ENCODE measurements at places on chromosomes 2 and 18.
A peak's percentile ranks its signal among the peaks of the same experiment; 100 is the strongest.

DNA sequence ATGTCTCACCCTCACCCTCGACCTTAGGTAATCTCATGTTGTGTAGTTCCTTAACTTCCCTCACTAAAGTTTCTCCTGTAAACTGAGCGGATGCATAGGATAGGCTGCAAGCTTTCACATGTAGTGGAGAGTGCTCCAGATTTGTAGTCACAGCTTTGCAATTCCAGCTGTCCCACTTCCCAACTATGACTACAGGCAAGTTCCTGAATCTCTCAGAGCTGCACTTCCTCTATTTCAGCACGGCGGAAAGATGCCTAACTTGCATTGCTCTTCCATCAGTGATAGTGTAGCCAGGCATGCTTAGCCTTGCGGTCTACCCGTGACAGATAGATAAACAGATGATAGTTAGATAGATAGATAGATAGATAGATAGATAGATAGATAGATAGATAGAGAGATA, 183.1 kb upstream of the CCDC68 start:
- no peak for DNase-seq

DNA sequence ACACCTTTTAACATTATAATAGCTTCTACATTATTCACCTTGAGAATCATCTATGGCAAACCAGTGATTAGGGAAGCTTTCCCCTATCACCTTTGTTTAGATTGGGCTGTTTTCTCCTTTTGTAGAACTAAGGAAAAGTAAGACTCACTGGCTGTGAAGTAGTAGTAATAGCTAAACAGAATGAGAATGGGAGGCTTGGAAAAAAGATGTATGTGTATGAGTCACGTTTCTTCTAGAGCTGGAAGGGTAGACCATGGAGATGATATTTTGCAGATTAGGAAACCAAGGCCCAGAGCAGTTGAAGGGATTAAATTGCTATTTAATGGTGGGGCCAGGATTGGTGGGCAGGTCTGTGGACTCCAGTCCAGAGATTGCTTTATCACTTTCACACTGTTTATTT, 214.5 kb downstream of the MCFD2 start:
- no peak for DNase-seq

DNA sequence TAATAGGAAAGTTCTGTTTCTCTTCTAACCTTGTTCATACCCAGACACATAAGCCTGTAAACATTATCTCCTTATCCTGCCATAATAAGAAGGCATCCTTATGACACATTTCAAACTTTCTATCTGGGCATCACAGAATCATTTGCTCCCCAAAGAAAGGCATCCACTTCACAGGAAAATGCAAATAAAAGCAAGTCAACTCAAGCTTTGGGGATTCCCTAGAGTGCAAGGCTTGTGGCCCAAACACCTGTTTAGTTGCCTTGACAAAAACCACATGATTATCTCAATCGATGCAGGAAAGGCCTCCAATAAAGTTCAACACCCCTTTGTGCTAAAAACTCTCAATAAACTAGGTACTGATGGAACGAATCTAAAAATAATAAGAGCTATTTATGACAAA, 195.7 kb upstream of the GALNT5 start:
- DNase-seq: no peak

DNA sequence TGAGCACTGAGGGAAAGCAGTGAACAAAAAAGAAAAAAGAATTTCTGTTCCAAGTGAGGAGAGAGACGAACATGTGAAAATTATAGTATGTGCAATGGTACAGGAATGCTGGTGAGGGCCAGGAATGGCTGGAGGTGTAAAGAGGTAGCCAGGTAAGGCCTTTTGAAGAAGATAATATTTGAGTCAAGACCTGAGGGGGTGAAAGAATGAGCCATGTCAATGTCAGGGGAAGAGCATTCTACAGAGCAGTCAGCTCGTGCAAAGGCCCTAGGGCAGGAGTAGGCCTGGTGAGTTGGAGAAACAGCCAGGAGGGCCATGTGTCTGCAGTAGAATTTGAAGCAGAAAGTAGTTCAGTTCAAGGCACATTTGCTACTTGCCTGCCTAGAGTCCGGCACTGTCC, 12.4 kb upstream of the RPL31 start:
- DNase-seq: no peak

GRCh38 chr2:127993659-127994058, 34.2 kb downstream of the SAP130 start:
- no peak for DNase-seq

GRCh38 chr2:69436938-69437750, at the start of gene NFU1:
NFU1 (minus strand) TSS chr2:69437435; CDS start chr2:69437422, 13 bp downstream.
- peak; percentile 95 for DNase-seq

GRCh38 chr2:15158100-15158499, 403.0 kb downstream of the NBAS start:
- DNase-seq: peak; percentile 85

DNA sequence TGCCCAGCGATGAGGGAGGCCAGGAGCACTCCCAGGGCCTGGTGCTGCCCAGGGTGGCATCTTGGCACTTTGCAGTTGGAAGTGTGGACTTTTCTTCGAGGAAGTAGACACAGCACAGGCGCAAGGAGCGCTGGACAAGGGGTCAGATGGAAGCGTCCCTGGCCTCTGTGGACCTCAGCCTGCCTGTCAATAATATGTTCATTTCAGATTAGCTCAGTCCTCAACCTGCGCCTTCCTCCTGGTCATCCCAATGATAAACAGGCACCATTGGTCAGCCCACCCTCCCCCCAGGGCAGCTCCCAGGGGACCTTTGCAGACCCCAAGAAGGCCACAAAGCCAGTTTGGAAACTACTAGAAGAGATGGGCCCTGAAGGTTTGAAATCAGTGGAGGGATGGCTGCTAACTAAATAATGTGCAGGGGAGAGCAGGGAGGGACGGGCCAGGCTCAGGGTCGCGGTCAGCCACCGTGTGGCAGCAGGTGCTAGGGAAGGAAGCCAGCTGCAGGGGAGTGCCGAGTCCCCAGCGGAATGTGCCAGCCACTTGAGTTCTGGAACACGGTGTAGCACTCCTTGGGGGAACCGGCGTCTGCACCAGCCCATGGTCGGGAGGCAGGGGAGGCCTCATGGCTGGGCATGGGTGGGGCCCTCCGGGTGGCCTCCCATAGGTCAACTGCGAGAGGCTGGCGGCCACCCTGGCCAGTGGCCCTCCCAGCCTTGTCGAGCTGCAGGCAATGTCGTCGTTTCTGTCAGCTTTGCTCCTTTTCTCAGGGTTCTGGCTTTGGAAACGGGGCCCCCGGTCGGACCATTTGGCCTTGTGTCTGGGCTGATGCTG, 59.9 kb downstream of the ADI1 start:
- DNase-seq: peak; percentile 20

GRCh38 chr2:143284087-143284675, 155.0 kb downstream of the ARHGAP15 start:
- peak; percentile 58 for DNase-seq

DNA sequence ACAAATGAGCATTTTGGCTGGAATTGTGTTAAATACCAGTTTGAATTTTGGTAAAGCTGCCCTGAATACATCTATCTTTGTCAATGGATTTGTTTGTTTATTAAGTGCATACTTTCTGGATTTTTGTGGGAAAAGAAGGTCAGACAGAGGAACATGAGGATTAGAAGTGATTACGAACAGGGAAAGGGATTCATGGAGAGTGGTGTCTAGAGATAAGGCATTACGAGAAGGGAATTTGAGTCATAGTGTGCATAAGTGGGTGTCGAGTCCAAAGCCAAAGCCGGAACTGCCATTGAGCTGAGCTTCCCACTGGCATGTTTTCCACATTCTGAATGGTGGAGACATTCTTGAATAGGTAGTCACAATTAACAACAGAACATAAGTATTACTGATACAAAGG, 68.9 kb upstream of the EFEMP1 start:
- no peak for DNase-seq

- DNase-seq: no peak
Observed at GRCh38 chr18:47677952-47678351, 252.5 kb downstream of the SMAD2 start.

DNA sequence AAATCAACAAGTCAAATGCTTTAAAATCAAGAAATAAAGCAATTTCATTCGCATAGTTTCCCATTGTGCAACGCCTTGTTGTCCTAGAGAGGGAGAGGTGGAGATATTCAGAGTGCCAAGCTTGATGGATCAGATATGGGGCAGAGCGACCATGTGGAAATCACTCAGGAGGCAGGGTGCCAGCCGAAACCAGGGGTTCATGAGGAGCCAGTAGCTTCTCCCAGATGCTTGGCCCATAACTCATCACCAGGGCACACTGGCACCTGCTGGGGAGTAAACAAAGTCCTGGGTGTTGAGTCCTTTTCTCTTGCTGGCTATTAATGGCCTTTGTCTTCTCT, 53.0 kb upstream of the ASAP2 start:
- DNase-seq: no peak

GRCh38 chr18:47826157-47827074, 104.0 kb downstream of the SMAD2 start:
- DNase-seq: no peak

GRCh38 chr2:2698182-2699120, 367.4 kb upstream of the MYT1L start:
- DNase-seq: peak; percentile 16

DNA sequence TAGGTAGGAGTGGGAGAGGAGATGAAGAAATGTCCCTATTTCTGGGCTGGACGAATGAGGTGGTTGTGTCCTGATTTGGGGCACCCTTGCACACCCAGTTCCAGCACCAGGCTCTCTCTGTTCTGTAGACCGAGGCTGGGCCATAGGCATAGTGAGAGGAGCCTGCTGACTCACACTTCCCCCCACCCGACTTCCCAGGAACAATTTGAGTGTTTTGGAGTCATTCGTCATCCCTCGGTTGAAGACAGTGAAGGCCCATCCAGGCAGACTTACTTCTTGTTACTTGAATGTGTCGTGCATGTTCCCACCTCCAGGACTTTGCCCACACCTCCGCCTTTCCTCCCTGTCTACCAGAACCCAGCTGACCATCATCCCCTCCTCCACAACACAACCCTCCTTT, 179.1 kb downstream of the HAUS1 start:
- no peak for DNase-seq

DNA sequence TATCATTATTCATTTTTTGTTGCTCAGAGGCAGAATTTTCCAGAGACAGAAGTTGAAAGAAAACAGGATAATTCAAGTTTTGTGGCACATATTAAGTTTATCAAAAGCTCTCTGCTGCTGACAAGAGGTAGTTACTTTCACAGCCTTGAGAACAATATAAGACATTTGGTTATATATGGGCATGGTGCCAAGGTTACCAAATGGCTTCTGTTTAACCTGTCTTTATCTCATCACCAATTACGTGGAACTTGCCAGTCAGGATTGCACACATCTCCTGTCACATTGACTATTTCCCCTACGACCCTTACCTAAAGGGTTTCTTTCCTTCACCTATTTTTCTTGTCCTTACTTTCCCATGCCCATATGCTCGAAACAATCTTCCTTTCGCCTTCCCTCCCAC, 35.9 kb downstream of the KLF7 start:
- no peak for DNase-seq

DNA sequence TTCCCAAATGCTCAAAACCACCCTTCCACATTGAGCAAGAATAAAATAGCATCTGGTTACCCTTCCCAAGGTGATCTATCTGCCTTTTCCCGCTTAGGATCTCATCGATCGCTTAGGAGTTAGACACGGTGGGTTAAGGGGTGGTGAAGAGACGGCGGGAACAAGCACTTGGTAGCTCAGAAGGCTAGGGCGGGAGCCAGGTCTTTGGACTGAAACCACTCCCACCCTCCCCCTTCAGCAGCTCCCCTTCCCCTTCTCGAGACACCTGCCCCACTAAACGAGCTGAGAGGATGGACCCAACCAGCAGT, 513 bp downstream of the THOC1 start:
- peak; percentile 89 for DNase-seq

DNA sequence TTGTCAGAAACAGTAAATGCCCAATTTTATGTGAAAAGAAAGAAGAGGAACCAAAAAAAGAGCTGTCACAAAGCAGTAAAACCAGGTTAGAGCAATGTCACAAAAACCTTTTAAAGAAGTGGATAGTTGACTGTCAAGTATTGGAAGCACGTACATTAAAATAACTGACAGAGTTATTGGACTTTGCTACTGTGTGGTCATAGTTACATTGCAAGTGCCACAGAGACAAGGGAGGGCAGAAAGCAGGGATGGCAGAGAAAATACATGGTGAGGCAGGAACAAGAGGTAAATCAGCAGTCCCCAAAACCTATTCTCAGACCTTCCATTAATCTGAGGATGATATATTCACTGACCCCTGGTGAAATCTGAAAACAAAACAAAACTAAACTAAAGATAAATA, 116.3 kb downstream of the LRP1B start:
- no peak for DNase-seq

GRCh38 chr2:154133823-154134222, 262.1 kb downstream of the GALNT13 start:
- DNase-seq: no peak

- no peak for DNase-seq
Observed at GRCh38 chr18:70126832-70127231, 78.7 kb downstream of the RTTN start.

DNA sequence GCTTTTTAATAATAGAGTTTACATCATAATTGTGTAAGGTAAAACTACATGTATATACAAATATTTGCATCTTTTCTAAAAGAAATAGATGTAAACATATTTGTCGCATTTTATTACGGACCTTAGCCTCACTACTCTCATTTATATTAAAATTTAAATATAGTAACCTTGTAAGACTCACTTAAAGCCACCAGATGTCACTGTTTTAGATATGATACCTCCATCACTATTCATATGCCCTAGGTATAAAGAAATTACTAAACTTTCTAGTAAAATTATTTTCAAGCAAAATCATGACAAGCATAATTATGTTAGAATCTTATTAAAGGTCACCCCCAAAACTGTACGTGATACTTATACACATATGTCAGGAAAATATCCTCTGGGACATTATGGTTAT, 674.3 kb upstream of the REG3G start:
- DNase-seq: peak; percentile 52

DNA sequence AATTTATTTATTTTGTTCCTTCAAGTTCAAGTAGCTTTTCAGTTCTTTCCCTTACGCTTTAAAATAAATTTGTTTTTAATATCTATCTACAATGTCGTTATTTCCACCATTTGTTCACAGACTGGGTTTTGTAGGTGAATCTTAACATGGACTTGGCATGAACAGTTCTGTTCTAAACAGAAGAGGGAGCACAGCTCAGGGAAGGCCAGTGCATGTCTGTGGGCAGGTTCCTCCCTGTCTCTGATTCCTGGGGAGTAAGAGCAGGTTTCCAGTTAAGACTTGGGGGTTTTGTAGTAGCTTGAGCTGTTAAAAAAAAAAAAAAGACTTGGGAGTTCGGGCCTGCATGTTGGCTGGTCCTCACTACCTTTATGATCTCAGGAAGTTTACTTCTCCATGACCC, 11.1 kb downstream of the TTL start:
- no peak for DNase-seq

- peak; percentile 30 for DNase-seq
Observed at GRCh38 chr2:183031911-183032794, 6.1 kb downstream of the NCKAP1 start.

DNA sequence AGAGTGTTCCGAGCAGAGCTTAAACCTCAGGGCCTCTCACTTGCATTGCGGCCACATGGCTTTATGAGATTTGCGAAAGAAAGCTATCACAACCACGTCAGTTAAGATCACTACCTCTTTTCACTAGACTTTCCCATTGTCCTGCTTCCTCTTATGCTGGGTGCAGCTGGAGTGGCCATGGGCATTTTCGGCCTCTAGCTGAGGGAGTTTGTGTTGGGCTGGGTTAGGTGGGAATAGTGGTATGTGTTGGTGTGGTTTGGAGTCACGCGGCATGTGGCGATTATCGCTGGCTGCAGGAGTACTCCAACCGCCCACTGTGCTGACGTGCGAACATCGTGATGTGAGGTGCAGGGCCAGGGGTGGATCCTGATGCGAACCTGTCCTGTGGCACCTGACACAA, 27.1 kb downstream of the RALB start:
- DNase-seq: no peak

GRCh38 chr2:8327371-8328100, 354.3 kb upstream of the ID2 start:
- DNase-seq: no peak

GRCh38 chr2:160741815-160742214, 248.2 kb upstream of the RBMS1 start:
- no peak for DNase-seq
